Placental pericyte (primary cell): ENCODE measurements at places on chromosomes 13 and 19. TPM values are rescaled to one million over a fixed set of nuclear protein-coding genes. Genes with fewer than 3 reads are reported as not detected.

The NHLRC3 gene
- 12.7 and 13.9 TPM in 2 replicates for total RNA-seq

The TMIGD2 gene
- total RNA-seq, result not detected in 2 replicates

The LRRC8E gene
- total RNA-seq, result 2.6 and 5.3 TPM in 2 replicates

The TMEM238 gene
- total RNA-seq, result 1.4 TPM in 1 of 2 replicates, not detected in the other

The ZNF492 gene
- 0.57 TPM in 1 of 2 replicates, not detected in the other for total RNA-seq

The OR10H1 gene
- total RNA-seq, result not detected in 2 replicates

The NLRP7 gene
- not detected in 2 replicates for total RNA-seq

The ZNF571 gene
- total RNA-seq, result 1.1 and 1.5 TPM in 2 replicates

The SOX1 gene
- not detected in 2 replicates for total RNA-seq

The FOSB gene
- 3.6 and 5.9 TPM in 2 replicates for total RNA-seq

The CLC gene
- total RNA-seq, result not detected in 2 replicates

The CEACAM21 gene
- total RNA-seq, result not detected in 2 replicates
